ENCODE measurements at places on chromosomes 3 and 15.

DNA sequence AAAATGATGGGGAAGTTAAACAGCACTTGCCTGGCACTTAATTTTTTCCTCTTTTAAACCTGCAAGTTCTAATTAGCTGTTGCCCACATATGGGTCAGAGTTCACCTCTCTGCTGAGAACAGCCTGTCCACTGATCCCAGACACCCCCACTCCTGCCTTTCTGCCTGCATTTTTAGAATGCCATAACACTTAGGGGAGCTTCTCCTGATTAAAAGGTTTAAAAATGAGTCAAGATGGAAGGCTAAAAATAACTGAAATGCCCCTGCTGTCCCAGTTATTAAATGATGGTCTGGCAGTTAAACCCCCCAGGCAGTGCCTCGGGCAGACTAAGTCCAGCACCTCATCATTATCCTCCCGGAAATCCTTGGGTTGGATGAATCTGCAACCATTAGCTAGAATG is 913.6 kb upstream of the ARPP21 start:
- no peak for DNase-seq

DNA sequence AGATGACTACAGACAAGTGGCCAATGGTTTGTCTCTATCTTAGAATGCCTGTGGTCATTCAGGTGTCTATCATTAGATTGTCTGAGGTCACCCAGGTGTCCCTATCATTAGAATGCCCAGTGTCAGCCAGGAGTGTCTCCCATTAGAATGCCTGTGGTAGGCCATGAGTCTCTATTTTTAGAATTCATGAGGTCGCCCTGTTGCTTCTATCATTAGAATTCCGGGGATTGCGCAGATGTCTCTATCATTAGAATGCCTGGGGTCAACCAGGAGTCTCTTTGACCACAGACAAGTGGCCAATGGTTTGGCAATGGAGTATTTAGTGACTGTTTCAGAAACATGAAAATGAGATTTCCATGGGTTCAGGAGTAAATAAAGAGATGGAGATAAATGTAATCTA is 7.6 kb downstream of the RTP2 start:
- no peak for DNase-seq

DNA sequence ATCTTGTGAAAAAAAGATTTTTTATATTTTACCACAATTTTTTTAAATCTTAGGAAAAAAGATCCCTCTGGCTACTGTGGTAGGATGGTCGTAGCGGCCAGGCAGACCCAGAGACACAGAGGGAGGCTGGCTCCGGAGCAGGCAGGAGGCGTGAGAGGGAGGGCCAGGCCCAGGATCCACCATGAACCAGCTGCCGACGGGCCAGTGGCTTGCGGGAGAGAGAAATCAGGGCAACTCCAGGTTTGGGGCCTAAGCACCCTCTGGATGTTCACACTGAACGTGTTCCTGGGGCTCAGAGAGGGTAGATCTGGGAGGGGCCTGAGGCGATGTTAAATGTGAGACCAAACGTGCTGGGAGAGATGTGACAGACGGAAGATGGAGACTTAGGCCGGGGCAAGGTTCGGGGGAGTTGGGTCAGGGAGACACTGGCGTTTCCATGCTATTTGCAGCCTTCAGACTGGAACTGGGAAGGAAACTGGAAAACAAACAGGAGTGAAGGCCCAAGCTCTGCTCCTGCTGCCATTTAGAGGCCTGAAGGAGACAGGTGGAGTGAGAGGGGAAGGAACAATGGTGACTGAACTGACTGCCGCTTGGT is 1.6 kb upstream of the VILL start:
- no peak for DNase-seq

GRCh38 chr3:132404276-132404675 is 13.0 kb upstream of the DNAJC13 start:
- DNase-seq: no peak

- DNase-seq: no peak
These were observed 13.4 kb upstream of the MFSD1 start for GRCh38 chr3:158788446-158788845.

GRCh38 chr3:33115024-33115768 is 1.4 kb downstream of the CRTAP start:
- no peak for DNase-seq

DNA sequence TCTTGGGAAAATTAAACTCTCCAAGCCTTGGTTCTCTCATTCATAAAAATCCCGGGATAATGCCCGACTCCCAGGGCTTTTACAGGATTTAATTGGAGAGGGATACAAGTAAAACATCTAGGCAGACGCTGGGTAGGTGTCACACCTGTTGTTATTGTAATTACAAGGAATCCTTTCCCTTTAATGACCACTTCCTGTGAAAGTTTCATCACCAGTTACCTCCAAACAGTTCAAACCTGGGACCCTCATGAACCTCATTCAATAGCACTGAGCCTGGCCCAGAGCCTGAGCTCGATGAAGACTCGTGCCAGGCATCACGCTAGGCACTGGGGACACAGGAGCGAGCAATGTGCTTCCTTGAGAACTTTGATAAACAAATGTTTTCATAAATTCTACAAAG is 2.1 kb upstream of the RYK start:
- DNase-seq: no peak

GRCh38 chr3:177930771-177931170 is 605.5 kb upstream of the KCNMB2 start:
- DNase-seq: no peak

DNA sequence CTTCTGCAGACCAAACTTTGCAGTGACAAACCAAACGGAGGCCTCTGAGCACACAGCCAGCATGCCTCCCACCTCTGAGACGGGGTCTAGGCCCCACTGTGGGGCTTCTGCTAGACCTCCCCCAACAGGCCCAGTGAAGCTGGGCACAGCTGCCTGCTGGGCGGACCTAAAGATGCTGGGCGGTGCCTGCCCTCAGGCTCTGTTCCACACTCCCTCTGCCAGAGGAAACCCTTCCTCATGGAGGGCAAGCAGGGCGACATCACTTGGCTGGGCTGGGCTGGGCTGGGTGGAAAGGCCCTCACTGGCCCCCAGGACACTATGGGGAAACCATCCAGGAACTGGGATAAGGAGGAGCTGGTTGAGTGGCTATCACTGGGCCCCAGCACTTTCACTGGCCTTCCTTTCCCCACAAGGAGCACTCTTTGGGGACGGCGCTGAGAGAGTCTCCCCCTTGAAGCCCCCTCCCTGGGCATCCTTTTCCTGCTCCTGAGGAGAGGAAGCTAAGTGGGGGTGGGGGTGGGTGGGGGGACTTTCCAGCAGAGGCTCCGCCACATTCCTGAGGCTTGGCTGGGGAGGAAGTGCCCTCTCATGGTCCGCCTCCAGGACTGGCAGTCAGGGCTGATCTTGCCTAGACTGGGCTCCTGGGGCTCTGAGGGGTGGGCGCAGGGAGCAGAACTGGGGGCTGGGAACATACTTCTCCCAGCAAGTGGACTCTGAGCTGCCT is 98.1 kb upstream of the HACD2 start:
- no peak for DNase-seq

- DNase-seq: no peak
These were observed 554 bp upstream of the GSK3B start for GRCh38 chr3:120094776-120095225.

GRCh38 chr3:138381950-138382715 is 33.8 kb downstream of the MRAS start:
- no peak for DNase-seq

- peak; percentile 47 for DNase-seq
These were observed 13.1 kb downstream of the FBXL22 start for GRCh38 chr15:63610209-63610841.

- no peak for DNase-seq
These were observed 66.9 kb downstream of the PRICKLE2 start for GRCh38 chr3:64158334-64158733.

DNA sequence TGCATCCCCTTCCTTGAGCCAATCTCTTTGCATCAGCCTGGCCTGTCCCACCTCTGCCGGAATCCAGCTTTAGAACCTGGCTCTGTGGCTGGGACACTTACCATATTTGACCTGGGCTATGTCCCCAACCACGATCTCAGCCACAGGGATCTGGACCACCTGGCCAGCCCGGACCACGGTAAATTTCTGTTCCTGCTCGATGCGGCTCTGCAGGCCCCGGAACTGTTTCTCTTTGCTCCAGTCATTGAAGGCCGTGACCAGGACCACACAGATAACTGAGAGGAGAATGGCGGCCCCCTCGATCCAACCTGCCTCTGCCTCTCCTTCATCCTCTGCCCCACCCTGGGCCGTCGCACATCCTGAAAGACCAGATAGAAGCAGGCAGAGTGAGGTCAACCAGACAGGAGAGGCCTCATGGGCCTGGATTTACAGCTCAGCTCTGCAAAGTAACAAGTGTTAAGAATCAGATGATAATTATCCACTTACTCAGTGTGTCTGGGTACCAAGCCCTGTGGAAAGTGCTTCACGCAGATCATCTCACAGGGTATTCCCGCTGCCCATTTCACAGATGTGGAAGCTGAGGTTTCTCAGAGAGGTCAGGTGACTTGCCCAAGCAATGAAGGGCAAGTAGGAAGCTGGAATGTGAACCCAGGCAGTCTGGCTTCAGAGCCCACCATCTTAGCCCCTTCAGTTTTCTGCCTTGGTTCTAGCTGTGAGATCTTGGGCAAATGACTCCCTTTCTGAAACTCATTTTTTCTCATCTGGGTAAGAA is 81.3 kb upstream of the SEC13 start:
- DNase-seq: no peak

GRCh38 chr15:81008312-81008711 is 7.6 kb downstream of the TLNRD1 start:
- DNase-seq: no peak

- DNase-seq: no peak
These were observed 30.7 kb downstream of the ARIH2 start for GRCh38 chr3:48949376-48949717.

GRCh38 chr3:164641071-164641470 is 437.2 kb downstream of the SI start:
- DNase-seq: no peak

GRCh38 chr3:171755015-171755589 is 55.2 kb downstream of the PLD1 start:
- no peak for DNase-seq

DNA sequence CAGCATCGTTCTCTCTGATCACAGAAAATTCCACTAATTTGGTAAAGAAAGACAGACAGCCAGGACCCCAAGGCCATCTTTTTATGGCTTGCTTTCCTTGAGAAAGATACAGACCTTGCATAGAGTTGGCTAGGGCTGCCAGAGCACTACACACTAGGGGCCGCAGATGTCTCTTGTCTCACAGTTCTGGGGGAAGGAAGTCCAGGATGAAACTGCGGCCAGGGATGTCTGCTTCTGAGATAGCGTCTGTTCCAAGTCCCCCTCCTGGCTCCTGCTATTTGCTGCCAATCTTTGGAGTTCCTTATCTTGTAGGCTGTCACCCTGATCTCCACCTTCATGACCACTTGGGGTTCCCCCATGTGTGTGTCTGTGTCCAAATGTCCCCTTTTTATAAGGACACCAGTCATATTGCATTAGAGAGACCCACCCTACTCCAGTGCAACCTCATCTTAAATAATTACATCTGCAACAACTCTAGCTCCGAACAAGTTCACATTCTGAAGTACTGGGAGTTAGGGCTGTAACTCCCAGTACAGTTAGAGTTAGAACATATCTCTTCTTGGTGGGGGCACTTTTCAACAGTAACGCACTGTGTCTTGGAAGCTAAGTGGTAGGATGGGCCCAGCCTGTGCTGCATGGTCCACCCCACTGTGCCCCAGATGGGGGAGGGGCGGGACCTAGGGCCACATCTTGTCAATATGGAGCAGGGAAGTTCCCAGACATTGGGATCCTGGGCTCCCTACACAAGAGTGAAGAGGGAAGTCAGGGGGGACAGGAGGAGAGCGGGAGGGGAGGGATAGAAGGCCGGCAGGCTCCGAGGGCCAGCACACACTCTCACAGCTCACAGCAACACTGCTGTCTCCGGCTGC is 42.2 kb downstream of the KLF15 start:
- no peak for DNase-seq

DNA sequence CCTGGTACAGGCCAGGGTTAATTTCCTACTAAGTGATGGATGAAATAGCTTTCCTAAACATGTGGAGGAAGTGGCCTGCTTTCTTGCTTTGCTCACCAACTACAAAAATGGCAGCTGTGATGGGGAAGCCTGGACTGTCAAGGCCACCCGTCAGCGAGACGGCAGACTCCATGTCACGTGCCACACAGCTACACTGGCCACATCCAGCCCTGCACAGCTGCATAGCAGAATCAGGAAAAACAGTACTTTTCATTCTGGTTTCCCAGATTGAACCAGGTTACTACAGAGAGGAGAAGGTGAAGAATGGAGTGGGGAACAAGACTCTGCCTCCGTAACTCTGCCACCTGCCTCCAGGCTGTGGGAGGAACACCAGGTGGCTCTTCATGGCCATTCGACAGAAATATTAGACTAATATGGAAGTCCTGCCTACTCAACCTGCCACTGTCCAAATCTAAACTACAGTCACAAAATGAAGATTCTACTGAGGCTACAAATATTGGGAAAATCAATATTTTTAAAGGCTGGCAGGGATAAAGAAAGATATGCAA is 174.3 kb downstream of the MAGI1 start:
- no peak for DNase-seq

GRCh38 chr3:133934996-133935842 is 39.5 kb upstream of the RAB6B start:
- DNase-seq: no peak

DNA sequence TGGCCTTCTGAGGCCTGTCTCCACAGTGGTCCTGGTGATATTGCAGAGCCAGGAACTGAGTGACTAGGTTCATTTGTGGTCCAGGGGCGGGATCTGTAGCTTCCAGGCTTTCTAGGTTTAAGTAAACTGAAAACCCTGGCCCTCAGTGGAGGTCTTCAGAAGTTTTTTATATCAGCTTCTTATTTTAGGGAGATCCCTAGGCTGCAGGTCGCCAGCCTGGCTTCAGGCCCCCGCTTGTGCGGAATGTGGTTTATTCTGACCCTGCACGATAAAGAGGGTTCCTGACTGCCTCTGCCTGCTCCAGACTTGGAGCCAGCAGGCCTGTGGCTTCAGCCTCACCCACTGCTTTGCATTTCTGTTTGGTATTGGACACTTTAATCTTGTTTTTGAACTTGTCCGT is 133.9 kb upstream of the PLXNA1 start:
- DNase-seq: no peak

Measured in activated CD8-positive, alpha-beta memory T cell treated with anti-CD3 and anti-CD28 coated beads for 1 hour (primary cell).